ENCODE measurements at places on chromosomes 13 and 19.

- no peak for DNase-seq
These were observed 42.1 kb downstream of the TUBGCP3 start for GRCh38 chr13:112545856-112546255.

DNA sequence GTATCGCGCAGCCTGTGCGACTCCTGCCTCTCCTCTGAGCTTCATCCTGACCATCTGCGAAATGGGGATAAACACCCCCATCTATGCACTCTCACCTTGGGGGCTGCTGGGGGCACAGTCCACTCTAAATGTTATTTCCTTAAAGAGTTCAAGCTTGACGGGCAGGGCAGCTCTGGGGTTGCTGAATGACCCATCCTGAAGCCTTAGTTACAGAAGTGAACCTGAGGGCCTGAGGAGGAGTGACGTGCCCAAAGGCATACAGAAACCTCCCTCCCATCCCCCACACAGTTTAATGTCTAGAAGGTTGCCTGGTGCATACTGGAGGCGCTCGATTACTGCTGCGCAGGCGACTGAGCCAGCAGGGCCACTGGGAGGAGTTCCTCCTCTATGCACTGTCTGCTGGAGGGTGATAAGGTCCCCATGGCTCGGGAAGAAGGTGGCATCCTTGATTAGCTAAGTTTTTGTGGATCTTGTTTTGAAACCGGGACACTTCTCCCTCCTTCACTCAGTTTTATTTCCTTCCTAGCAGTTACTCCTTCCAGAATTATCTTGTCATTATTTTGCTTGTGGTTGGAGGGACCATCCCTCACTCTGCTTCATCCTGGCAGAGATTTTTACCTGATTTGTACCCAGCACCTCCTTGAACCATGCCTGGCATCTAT is 572 bp upstream of the FKBP8 start:
- DNase-seq = peak; percentile 92

- DNase-seq = no peak
These were observed 3.3 kb upstream of the ADGRE5 start for GRCh38 chr19:14377883-14378328.

DNA sequence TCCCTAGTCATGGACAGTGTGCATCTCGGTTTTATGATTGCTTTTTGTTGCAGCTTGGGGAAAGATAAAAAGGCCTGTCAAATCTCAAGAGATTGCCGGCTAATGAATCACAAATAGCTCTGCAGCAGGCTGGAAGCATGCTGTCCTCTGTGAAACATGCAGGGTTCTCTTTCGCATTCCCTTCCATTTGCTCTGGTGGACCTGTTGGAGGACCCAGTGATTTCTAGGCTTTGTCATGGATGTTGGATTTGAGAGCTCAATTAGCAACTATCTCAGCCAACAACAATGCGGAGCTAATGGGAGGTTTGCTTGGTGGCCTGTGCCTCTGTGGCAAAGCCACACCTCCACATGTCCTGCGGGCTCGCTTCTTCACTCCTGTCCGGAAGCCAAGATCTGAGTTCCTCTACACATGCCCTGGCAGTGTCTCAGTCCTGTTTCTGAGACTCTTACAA is 418.1 kb upstream of the ARGLU1 start:
- DNase-seq = no peak

GRCh38 chr13:29483211-29483610 is 112.3 kb downstream of the SLC7A1 start:
- DNase-seq = no peak

GRCh38 chr13:33353646-33354045 is 68.1 kb upstream of the STARD13 start:
- DNase-seq = no peak

DNA sequence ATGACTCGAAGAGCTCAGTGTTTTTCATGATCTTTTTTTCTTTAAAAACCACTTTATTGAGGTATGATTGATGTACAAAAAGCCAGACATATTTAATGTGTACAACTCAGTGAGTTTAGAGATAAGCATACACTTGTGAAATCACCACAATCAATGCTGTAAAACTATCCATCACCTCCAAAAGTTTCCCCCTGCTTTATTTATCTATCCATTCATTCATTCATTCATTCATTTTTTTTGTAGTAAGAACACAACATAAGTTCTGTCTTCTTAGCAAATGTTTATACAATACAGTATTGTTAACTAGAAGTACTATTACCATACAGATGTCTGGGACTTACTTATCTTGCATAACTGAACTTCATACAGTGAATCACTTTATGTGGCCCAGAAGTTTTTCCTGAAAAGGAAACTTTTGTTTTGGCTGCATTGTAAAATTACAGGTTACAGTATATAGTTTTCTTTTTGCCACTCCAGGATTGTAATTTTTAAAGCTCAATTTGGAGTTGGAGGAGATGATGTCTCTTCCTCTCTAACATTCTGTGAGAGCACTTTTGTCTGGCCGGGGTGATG is 6.7 kb downstream of the RAP2A start:
- DNase-seq = no peak

DNA sequence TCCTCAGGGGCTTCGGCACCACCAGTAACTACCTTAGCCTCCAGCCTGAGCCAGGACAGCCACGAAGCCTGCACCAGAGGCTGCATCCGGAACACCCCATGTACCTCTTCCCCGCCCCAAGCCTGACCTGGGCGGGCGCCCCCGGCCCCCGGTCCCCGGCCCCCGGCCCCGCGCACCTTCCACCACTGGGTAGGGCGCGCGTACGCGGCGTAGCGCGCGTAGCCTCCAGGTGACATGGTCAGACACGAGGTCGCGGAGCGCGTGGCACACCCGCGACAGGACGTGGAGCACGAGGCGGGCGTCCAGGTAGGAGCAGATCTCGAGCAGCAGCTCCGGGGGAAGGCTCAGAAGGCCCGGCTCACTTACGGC is 450 bp downstream of the FBXW9 start:
- DNase-seq = no peak

DNA sequence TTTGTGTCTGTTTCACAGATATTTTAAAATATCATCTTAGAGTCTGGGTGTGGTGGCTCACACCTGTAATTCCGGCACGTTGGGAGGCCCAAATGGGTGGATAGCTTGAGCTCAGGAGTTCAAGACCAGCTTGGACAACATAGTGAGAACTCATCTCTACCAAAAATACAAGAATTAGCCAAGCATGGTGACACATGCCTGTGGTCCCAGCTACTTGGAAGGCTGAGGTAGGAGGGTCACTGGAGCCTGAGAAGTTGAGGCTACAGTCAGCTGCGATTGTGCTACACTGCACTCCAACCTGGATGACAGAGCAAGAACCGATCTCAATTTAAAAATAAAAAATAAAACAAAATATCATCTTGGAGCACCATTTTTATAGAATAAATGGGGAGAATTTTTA is 1247.6 kb upstream of the MIR17HG start:
- DNase-seq = no peak

DNA sequence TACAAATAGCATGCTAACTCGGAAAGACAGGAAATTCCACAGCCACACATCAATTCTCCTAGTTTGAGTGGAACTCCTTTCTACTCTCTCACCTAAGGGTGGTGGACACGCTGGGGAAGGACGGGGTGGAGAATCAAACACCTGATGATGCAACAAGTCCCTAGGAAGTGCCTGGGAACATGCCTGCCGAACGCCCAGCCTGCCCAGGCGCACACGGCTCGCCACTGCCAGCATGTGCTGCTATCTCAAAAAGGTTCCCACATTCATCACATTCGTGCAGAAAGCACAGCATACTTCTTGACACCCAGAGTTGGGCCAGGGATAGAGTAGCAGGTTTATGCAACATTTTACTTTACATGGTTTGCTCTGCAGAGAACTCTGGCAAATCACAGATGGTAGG is 164.6 kb downstream of the ABCC4 start:
- no peak for DNase-seq

GRCh38 chr13:24693862-24694471 is 13.8 kb downstream of the ATP12A start:
- DNase-seq = peak; percentile 49

- DNase-seq = no peak
These were observed 190.8 kb downstream of the ENOX1 start for GRCh38 chr13:43596006-43596405.

Measured in colonic mucosa (tissue), 4 donors.